NCI-H1417 (cell line): ENCODE measurements at places on chromosomes 13 and 19.

DNA sequence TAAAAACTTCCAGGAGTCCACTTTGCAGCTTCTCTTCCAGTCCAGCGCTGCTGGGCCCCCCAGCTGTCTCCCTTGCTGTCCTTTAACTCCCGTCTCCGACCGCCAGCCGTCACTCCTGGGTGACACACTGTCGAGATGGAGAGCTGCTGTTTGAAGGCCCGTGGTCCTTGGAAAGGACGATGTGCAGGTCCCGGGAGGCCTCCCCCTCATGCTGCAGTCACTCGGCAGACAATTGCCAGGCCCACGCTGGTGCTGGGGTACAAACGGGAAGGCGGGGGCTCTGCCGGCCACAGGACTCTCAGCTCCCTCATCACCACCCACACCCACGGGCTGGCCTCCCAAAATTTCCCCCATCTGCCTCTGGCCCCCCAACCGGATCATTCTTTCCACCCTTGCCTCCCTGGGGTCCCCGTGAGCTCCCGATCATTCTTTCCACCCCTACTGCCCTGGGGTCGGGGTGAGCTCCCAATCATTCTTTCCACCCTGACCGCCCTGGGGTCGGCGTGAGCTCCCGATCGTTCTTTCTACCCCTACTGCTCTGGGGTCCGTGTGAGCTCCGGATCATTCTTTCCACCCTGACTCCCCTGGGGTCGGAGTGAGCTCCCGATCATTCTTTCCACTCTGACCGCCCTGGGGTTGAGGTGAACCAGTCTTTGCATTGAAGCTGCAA lies 16.0 kb upstream of the ZNF554 start:
- no peak for DNase-seq

GRCh38 chr13:27534108-27534980 lies 84.0 kb upstream of the MTIF3 start:
- no peak for DNase-seq

- no peak for DNase-seq
These were observed 13.6 kb downstream of the KLK4 start for GRCh38 chr19:50897612-50898011.

- DNase-seq: no peak
These were observed 453 bp downstream of the ZNF256 start for GRCh38 chr19:57947088-57947418.

- no peak for DNase-seq
These were observed 5.1 kb downstream of the ZNF599 start for GRCh38 chr19:34767951-34768350.

DNA sequence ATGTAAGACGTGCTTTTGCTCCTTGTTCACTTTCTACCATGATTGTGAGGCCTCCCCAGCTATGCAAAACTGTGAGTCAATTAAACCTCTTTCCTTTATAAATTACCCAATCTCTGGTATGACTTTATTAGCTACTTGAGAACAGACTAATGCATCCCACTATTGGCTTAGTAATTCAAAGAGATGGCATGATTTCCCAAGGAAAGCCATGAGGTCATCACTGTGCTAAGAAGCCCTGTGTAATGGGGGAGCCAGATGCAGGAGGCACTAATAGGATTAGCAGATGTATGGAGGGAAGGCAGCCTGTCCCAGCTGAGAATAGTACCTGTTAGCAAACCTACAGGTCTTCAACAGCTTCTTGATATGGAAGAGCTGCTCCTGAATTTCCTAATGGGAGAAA lies 38.1 kb downstream of the RUBCNL start:
- DNase-seq: no peak

DNA sequence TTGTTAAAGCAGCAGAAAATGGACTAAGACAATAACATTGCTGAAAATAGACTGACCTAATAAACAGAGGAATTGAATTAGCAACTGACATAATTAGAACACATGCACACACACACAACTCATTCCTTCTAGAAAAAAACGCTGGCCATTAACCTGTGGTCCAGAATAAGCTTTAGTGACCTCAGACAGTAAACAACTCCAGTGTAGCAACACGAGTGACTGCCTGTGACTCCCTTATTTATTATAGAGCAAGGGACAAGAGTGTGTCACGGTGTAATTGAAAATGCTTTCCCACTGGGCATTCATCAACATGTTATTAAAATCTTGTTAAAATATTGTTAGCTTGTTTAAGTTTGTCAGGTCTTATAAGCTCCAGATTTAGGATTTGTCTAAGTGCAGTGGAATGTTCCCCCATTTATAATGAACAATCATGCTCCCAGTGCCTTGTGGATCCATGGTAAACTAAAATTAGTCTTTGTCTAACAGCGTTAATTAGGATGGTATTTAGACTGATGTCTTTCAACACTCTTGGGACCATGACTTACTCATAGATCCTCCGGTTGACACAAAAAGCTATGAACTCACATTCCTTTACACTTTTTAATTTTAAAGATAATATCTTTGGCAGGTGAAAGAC lies 111.7 kb upstream of the IRS2 start:
- no peak for DNase-seq

DNA sequence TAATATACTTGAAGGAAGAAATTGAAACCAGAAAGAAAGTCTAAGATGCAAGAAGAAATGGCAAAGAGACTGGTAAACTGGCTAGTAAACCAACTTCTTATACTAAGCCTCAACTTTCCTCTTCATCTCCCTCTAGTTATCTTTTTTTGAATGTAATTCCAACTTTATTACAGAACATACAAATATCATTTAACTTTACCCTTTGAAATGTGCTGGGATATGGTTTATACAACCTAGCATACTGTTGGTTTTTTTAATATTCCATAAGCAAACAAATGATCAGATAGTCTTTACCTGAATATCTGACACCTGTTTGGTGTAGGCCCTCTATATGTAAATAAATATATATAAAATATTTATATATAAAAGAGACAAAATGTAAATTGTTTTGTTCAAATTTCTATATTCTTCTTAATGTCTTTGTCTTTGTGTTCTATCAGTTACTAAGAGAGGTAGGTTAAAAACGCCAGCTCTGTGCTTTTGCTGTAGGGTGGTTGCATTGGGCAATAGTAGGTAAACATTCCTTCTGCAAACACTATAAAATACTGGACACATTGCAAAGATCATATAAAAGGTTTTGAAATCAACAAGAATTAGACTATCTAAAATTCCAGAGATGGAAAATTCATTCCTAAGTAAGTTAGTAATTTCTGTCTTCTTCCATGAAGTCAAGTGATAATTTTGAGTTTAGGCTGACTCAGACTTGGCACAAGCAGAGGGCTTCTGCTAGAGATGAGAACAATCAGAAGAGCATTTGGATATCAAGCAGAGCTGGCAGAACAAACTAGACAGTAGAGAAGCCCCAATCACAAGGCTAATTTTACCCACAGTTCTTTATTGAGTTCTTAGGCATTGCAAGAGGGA lies 383.3 kb downstream of the RFC3 start:
- DNase-seq: no peak
